Activated CD8-positive, alpha-beta memory T cell treated with anti-CD3 and anti-CD28 coated beads for 36 hours (primary cell): ENCODE measurements at places on chromosomes 5 and 9. TPM values are rescaled to one million over a fixed set of nuclear protein-coding genes. Genes with fewer than 3 reads are reported as not detected.

The VLDLR gene
- total RNA-seq = 8.7 TPM

The C9orf153 gene
- total RNA-seq = not detected

The FRMPD1 gene
- not detected for total RNA-seq

The LCP2 gene
- total RNA-seq = 244 TPM

The NUTM2G gene
- total RNA-seq = not detected

The SLC22A4 gene
- total RNA-seq = 1.6 TPM

The LCN15 gene
- total RNA-seq = not detected

The PCDHGC3 gene
- 0.13 TPM for total RNA-seq

The FCN1 gene
- total RNA-seq = not detected

The CD74 gene
- total RNA-seq = 265 TPM
